ENCODE measurements at places on chromosomes 11 and 22.

- no peak for DNase-seq
These were observed 60.3 kb downstream of the CECR2 start for GRCh38 chr22:17429516-17429915.

DNA sequence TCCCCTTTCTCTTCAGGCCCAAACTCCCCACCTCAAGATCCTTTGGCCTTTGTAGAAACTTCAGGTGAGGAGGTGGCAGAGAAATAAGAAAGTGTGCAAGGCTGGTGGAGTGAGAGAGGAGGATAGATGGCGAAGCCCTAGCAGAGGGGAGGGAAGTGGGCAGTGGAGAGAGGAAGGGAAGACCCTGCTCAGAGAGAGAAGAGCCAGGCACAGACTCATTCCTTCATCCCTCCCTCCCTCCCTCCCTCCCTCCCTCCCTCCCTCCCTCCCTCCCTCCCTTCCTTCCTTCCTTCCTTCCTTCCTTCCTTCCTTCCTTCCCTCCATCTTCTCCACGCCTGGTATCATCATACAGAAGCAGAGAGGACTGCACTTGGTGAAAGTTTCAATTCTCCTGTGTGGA lies 21.0 kb downstream of the RTN4RL2 start:
- no peak for DNase-seq

- no peak for DNase-seq
These were observed 110.2 kb downstream of the ST3GAL4 start for GRCh38 chr11:126465573-126466188.

DNA sequence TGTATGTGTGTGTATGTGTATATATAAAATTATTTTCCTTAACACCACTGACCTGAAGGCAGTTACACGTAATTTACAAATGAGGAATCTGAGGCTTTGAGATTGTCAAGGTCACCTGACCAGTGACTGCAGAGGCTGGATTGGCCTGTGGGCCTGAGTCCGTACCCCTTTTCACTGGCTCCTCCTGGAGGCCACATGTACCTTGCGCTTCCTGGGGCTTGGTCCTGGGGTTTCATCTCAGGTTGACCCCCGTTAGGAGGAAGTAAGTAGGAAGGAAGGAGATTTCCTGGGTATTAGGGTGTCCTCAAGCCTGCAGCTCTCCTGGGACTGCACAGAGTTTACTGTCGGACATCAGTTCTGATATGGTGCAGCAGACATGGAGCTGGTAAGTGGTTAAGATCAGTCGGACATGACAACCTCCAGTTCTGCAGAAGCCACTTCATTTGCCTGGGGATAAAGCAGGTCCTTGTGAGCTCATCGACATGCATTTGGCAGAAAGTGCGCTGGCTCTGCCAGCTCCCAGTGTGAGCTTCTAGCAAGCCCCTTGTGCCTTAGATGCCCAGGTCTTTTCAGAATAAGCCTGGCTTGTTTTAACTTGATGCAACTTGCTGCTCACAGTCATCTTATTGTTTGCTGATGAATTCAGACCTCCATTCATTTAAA lies 36.6 kb downstream of the ST3GAL4 start:
- DNase-seq: no peak

GRCh38 chr22:48603621-48604320 lies 1223.9 kb downstream of the BRD1 start:
- no peak for DNase-seq

- DNase-seq: no peak
These were observed 1.4 kb downstream of the MDK start for GRCh38 chr11:46382646-46383403.

Measured in activated CD8-positive, alpha-beta memory T cell treated with anti-CD3 and anti-CD28 coated beads for 1 hour (primary cell).